Posterior vena cava (tissue), 2 donors: ENCODE measurements at places on chromosomes 5 and 9.

DNA sequence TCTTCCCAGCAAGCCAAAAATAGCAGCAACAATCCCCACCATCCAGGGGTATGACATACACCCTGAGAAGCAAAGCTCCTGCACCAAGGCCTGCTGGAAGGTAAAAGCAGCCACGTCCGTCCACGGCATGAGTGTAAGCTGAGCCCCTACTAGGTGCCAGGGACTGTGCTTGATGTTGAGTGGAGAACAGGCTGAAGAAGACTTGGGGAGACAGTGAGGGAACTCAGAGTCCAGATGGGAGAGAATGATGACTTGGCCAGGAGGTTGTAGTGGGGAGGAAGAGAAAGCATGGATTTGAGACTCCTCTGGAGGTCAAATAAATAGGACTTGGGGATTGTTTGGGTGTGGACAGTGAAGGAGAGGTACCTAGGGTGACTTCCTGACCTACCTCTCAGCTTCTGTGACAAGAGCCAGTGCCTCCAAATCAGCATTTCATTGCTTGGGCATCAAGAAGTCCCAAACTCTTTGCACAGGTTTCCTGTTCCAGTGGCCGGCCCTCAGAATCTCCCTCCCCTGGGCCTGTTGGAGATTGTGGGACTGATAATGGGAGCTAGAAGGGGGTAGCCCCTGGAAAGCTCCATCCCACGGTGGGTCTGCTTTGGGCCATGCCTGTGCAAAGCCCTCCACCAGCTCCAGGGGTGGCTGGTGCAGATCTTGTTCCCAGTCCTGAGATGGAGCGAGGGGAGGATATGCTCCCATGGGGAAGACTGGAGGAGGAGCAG lies 58.3 kb upstream of the ADAMTS2 start:
- DNase-seq: peak; percentile 73

DNA sequence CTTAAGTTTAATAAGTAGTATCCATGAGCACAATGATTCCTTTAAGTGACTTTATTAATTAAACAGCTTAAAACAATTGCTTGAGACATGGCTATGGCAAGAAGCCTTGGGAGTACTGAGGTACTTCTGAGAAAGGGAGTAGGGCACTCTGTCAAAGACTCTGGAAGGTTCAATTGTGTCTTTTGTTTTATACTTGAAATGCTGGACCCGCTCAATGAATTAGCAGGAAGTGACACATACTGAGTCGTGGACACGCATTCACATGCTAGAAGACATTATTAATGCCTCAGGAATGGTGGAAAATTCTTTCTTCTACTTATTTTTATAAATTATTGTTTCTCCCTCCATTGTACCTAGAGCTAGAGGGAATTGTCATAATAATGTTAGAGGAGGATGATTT lies 347.3 kb upstream of the ZNF608 start:
- DNase-seq: no peak

- DNase-seq: peak; percentile 96
These were observed 10.8 kb downstream of the REEP2 start for GRCh38 chr5:138449501-138450239.

GRCh38 chr9:115232181-115232774 lies 114.3 kb upstream of the TNC start:
- DNase-seq: no peak

DNA sequence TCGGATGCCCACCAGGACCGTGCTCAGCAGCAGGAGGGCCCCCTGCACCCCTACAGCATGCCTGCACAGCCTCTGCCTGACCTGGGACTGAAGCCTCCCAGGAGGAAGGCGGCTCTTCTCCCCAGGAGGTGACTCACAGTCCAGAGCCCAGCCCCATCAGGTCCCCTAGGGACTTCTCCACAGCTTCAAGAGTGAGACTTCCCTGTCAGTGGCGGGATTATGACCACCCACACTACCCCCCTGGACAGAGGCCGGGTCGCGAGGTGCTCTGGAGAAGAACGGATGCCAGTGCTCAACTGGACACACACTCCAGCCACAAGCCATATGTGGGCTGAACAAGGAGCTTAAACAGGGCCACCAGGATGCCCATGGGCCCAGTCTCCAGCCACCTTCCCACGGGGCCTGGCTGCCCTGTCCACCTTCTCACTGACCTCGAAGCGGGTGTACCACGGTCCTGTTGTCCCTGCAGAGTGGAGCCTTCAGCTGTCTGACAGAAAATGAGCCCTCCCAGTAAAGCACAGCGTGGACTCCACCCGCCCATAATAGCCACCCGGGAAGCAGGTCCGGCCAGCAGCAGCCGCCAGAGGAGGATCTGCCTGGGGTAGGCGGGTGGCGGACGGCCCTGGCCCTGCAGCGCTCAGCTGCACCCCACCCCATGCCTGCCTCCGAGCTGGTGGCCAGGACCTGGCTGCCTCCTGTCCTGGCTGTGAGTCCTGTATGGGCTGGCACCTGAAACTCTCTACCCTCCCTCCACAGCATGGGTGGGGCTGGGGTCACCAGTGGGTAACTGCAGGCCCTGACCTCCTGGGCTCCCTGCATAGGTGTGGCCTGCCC lies 54.7 kb downstream of the SEMA4D start:
- no peak for DNase-seq

GRCh38 chr9:82532504-82533180 lies 530.3 kb downstream of the RASEF start:
- no peak for DNase-seq

- no peak for DNase-seq
These were observed 85.1 kb downstream of the YIPF5 start for GRCh38 chr5:144085381-144085780.

GRCh38 chr9:35842795-35843194 lies 13.8 kb downstream of the TMEM8B start:
- DNase-seq: no peak

- no peak for DNase-seq
These were observed 223.3 kb upstream of the IRX1 start for GRCh38 chr5:3372289-3372688.

DNA sequence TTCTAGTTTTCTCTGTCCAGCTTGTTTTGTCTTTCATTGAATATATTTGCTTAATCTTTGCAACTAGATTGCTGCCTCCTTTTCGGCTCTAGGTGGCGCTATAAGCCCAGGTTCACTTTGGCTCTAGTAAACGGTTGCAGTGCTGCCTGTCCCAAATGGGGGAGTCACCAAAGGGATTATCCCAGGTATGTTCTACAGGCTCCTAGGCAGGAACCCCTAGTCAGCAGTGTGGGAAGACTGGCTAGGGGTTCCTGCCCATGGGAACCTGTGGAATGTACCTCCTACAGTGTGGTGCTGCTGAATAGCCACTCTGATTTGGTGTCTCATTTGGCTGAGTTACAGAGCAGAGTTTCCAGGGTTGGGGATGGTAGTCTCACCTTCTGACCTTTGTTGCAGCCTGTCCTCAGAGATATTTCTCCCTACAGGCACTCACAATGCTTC lies 85.2 kb downstream of the ARSB start:
- no peak for DNase-seq

DNA sequence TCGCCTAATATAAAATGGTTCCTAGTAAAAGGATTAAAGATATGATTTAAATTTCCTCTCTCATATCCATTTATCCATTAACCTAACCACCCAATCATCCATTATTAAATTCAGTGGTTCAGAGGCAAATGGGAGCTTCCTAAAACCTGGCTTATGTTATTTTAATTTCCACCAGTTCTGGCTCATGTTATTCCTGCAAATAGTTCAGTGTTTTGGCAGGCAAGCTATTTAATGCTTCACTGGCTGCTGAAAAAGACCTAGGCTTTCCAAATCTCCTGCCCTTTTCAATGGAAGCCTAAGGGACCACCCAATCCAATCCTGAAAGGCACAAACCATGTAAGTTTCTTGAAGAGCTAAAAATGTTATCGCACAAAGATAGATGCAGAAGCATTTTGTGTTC lies 52.3 kb downstream of the POC5 start:
- no peak for DNase-seq

GRCh38 chr5:149438711-149439132 lies 59.6 kb upstream of the IL17B start:
- no peak for DNase-seq

- DNase-seq: no peak
These were observed 55.7 kb upstream of the SLC44A1 start for GRCh38 chr9:105188746-105189145.

DNA sequence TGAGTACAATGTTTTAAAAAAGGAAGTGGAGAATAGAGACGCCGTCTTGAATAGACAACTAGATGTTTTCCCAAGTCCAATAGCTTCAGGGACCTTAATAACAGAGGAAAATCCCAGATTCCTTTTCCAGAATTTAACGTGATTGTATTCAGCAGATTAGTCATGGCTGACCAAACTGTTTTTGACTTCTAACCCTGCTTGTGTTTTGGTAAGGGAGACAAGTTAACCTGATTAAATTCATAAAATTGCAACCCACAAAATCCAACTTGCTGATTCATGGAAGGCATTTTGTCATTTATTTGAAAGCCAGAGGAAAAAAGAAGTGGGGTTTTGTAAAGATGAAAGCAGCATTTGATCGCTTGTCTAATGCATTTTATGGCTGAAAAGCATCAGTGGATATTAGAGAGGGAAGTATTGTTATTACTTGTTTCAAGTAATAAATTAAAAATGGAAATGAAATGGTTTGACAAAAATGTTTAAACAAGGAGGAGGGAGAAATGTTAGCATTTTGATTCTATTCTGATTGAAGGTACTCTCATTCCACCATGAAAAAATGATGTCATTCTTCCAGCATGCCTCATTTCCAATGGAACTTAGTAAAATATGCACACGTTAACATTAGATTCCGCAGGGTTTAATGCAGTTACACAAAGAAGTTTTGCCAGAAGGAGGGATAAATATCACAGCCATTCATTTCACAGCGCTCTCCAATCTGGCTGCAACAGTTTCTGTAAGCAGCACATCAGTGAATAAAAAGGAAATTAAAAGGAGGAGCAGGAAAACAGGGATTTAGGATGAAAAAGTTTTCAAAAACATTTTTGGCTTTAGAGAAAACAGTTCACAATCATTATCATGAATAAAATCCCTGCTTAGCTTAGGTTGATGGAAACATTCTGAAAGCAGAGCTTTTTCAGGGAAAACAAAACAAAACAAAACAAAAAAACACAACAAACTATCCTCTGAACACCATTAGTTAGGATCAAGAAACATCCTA lies 314.7 kb downstream of the PRR16 start:
- DNase-seq: no peak

- no peak for DNase-seq
These were observed 91.9 kb upstream of the CHD1 start for GRCh38 chr5:99020698-99021048.

DNA sequence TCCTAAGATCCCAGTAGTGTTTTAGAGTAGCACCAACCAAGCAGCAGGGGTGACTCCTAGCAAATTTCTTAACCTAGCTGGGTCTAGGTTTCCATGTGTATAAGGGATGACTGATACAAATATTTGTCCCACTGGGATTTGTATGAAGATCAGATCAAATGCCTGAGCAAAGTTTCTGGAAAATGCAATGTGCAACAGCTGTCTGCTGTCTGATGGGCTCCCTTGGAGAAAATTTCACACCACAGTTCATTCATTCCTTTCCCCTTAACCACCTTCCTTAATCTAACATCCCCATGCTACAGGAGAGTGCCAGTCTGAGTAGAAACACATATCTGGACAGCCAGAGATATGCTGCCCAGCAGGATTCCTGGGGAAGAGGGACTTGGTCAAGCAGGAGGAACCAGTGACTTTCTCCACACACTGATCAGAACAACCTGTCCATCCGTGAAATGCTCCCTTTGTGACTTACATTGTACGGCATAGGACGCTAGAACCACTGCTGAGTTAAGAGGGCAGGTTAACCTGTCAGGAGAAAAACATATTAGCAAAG lies 53.3 kb downstream of the PTPN3 start:
- DNase-seq: no peak

GRCh38 chr5:180618829-180619562 lies 27.7 kb upstream of the SCGB3A1 start:
- no peak for DNase-seq

- DNase-seq: no peak
These were observed 155.6 kb upstream of the SEMA6A start for GRCh38 chr5:116730185-116730584.

- DNase-seq: no peak
These were observed 10.3 kb upstream of the STX17 start for GRCh38 chr9:99896119-99896518.

- DNase-seq: no peak
These were observed 480.0 kb upstream of the PAPPA start for GRCh38 chr9:115673599-115673998.

GRCh38 chr5:41812156-41812555 lies 58.1 kb downstream of the OXCT1 start:
- no peak for DNase-seq

GRCh38 chr5:34609951-34610441 lies 46.1 kb upstream of the RAI14 start:
- no peak for DNase-seq

GRCh38 chr9:136764301-136764891 lies at the start of gene LCN15:
TSS of gene LCN15 (minus strand) at chr9:136764518. CDS start at chr9:136764488, 30 bp downstream.
- DNase-seq: peak; percentile 48

DNA sequence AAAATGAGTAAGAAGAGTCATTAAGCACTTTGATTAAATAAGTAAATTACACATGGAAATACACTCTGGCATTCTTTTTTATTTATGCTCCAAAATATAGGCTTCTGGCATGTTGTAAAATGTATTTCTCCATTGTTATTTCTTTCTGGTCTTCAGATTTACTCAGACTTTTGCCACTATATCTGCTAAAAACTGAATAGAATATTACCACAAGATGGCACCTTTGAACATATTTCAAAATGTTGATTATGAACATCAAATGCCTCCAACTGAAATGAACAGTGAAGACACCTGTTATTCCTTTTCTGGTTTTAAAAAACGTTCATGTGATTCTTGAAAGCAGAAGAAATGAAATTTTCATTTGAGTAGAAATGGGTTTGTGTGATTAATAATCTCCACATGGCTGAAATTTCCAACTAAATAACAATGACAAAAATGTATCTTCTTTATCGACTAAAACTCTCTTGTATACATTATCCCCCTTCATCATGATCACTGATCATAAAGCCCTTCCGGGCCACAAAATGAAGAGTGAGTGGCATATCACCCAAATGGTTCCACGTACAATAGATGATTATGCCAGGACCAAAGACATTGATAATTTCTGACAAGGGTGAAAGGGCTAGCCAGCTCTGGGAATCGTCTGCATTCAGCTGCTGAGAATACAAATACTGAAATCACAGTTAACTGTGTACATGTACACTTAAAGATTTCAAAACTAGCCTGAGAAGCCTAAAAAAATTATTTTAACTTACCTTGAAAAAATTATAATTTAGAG lies 23.8 kb downstream of the TYRP1 start:
- DNase-seq: no peak

GRCh38 chr5:110842948-110843347 lies 104.1 kb downstream of the SLC25A46 start:
- no peak for DNase-seq

DNA sequence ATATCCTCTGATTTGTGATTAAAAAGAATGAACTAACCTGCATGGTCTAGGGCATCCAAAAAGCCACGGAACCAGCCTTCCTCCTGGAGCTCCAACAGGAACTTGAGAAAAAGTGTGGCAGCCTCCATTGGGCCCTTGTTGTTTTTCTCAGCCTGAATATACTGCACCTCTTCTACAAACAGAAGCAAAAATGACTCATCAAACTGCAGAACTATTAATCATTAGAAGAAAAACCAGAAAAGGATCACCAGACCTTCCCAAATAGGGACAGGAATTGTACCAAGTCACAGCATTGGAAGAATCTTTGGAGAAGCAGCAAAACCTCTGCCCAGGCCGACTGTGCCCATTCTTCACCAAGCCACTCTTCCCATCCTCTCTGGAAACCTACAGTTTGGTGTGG lies 25.2 kb downstream of the RIGI start:
- no peak for DNase-seq
